ENCODE measurements at places on chromosomes 4 and X. TPM values are rescaled to one million over a fixed set of nuclear protein-coding genes. Genes with fewer than 3 reads are reported as not detected.

- DNase-seq: peak; percentile 91
Observed at GRCh38 chr4:15677507-15677988, 4.1 kb upstream of the FAM200B start.

DNA sequence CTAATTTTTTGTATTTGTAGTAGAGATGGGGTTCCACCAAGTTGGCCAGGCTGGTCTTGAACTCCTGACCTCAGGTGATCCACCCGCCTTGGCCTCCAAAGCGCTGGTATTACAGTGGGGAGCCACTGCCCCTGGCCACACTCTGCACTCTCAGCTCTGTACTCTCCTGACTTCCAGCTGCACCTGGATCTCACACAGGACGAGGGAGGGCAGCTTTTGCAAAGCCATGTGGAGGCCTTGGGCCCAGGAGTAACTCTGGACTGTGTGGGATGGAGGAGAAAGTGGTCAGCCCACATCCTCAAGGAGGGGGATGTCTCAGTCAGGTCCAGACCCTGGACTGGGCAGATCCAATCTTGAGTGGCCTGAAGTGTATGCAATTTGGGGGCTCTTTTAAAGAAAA is 23.0 kb downstream of the NAT8L start:
- DNase-seq: no peak

GRCh38 chr4:83894831-83895230 is 358.9 kb downstream of the GPAT3 start:
- DNase-seq: no peak

GRCh38 chr4:2930135-2930757 is 33.0 kb downstream of the NOP14 start:
- DNase-seq: no peak

DNA sequence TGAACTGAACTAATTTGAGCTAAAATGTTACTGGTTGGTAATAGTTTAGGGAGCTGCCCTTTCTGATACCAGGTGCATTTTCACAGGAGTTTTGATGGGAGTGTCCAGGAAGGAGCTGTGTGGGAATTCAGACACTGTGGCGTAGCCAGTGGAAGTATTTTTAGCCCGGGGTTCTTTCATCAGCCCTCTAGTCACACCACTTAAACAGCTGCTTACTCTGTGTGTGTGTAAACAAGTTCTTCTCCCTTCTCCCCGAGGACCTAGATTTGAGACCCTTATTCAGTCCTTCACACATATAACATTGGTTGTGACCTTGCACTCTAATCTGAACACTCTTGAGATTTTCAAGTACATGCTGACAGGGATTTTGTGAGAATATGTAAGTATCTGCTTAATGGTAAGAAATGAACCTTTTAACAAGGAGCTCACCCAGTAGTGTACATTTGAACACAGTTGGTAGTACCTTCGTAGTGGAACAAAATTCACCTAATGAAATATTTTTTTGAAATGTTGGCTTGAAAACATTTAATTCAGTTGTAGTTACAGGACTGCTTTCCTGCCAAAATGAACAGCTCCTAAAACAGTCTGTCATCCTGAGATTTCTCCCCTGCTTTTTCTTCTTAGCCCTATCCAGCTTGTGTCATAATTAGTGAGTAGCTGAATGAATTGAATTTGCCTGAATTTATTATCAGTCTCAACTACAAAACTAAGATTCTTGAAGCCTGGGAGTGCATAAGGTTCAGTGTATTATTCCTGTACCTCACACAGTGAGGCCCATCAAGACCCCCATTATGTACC is 61.8 kb downstream of the BMPR1B start:
- no peak for DNase-seq

GRCh38 chr4:15552557-15553362 is 83.1 kb downstream of the CC2D2A start:
- no peak for DNase-seq

DNA sequence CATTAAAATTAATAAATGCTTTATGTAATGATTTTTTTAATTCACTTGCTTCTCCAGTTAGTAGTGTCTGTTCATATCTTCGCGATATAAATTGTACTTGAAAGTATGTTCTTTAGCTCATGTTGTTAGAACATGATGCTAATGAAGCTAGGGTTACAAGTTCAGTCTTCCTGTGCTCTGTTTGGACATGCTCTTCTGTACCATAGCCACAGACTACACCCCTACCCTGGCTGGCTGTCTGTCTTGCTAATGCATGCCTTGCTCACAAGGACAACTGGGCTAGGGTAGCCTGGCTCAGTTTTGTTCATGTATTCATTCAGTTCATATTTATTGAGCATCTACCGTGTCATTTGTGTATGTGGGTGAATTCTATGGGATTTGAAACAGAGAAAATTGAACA is 50.8 kb upstream of the MTMR1 start:
- no peak for DNase-seq

- DNase-seq: peak; percentile 21
Observed at GRCh38 chr4:7815562-7815961, 124.1 kb downstream of the AFAP1 start.

GRCh38 chr4:116530048-116530447 is 555.3 kb downstream of the TRAM1L1 start:
- no peak for DNase-seq

Gene TLR10
- total RNA-seq: not detected
